ENCODE measurements at places on chromosomes 5 and 9. TPM values are rescaled to one million over a fixed set of nuclear protein-coding genes. Genes with fewer than 3 reads are reported as not detected.

- DNase-seq = no peak
- H3K27ac ChIP-seq = no peak overlapping the region
- H3K4me3 ChIP-seq = no peak overlapping the region
- H3K4me1 ChIP-seq = peaks cover 5% of the 10 kb centered on the region
- peaks cover 5% of the 10 kb centered on the region for H3K36me3 ChIP-seq
Measured at GRCh38 chr5:171861381-171861780, 75.8 kb downstream of the SMIM23 start.

DNA sequence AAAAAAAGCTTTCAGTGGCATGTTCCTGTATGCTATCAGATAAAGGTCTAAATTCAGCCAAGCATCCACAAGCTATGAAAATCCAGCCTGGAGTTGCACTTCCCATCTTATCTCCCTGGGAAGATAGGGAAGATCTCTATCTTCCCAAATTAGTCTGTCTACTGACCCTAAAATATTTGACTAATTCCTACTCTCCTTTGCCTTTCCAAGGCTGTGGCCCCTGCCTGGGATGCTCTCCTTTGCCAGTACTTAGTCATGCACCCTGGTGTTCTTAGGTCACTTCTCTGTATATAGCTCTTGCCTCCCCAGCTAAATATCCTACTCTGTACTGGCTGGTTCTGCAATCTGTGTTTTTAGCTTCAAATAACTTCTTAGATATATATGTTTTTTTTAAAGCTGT, 44.0 kb upstream of the PLPP1 start:
- H3K4me3 ChIP-seq = no peak overlapping the region
- peaks cover 40% of the 10 kb centered on the region for H3K4me1 ChIP-seq
- no peaks in the 10 kb centered on the region for H3K27me3 ChIP-seq
- peaks cover 3% of the 10 kb centered on the region for H3K36me3 ChIP-seq

- no peak overlapping the region for H3K4me3 ChIP-seq
- no peaks in the 10 kb centered on the region for H3K4me1 ChIP-seq
- H3K27ac ChIP-seq = no peak overlapping the region
- no peaks in the 10 kb centered on the region for H3K36me3 ChIP-seq
- no peaks in the 10 kb centered on the region for H3K27me3 ChIP-seq
- DNase-seq = no peak
Measured at GRCh38 chr5:145764325-145764724, 70.8 kb downstream of the PRELID2 start.

DNA sequence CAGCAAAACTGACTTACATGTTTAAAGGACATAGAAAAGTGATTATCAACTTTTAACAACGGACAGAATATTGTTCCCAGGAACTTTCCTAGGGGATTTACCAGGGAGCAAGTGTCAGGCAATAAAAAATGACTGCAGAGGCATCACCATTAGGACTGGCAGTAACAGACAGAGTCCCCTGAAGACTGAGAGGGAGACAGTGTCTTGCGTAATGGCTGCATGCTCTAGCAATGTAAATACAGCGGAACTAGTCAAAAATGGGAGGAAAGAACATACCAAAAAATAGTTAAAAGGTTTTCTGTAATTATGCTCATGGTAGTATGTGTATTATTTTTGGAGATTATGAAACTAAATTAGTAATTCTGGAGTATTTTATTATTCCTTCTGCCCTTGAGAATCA, 181.8 kb downstream of the CRB2 start:
- peaks cover 2% of the 10 kb centered on the region for H3K27me3 ChIP-seq
- no peak overlapping the region for H3K4me3 ChIP-seq
- peaks cover 2% of the 10 kb centered on the region for H3K36me3 ChIP-seq
- no peak for DNase-seq
- H3K4me1 ChIP-seq = peaks cover 7% of the 10 kb centered on the region

- H3K27me3 ChIP-seq = peaks cover 2% of the 10 kb centered on the region
- no peak overlapping the region for H3K27ac ChIP-seq
- H3K36me3 ChIP-seq = no peaks in the 10 kb centered on the region
- H3K4me1 ChIP-seq = no peaks in the 10 kb centered on the region
- no peak overlapping the region for H3K4me3 ChIP-seq
Measured at GRCh38 chr5:71899865-71900342, 180.8 kb downstream of the CARTPT start.

GRCh38 chr9:26551451-26551850, 341.2 kb downstream of the CAAP1 start:
- H3K27me3 ChIP-seq = no peaks in the 10 kb centered on the region
- H3K27ac ChIP-seq = no peak overlapping the region
- no peaks in the 10 kb centered on the region for H3K36me3 ChIP-seq
- H3K4me3 ChIP-seq = no peak overlapping the region
- H3K4me1 ChIP-seq = no peaks in the 10 kb centered on the region
- no peak for DNase-seq

DNA sequence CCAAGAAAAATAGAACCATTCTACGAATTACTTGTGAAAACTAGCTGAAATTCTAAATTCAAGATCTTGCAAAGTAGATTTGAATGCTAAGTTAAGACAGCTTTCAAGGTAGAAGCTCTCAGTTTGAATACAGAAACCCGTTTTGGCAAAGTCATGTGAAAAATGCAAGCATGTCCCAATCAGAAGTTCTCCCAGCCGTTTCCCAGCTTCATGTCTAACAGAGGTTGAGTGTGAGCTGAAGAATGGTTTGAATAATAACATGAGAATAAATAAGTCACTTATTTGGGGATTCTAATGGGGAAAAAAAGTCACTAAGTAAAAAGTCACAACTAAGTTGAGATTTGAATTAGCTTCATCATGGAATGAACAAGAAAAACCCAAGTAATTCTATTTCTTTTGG, 152.5 kb upstream of the MAP3K1 start:
- H3K4me3 ChIP-seq = no peak overlapping the region
- H3K36me3 ChIP-seq = peaks cover 2% of the 10 kb centered on the region
- no peak for DNase-seq
- H3K27ac ChIP-seq = no peak overlapping the region

DNA sequence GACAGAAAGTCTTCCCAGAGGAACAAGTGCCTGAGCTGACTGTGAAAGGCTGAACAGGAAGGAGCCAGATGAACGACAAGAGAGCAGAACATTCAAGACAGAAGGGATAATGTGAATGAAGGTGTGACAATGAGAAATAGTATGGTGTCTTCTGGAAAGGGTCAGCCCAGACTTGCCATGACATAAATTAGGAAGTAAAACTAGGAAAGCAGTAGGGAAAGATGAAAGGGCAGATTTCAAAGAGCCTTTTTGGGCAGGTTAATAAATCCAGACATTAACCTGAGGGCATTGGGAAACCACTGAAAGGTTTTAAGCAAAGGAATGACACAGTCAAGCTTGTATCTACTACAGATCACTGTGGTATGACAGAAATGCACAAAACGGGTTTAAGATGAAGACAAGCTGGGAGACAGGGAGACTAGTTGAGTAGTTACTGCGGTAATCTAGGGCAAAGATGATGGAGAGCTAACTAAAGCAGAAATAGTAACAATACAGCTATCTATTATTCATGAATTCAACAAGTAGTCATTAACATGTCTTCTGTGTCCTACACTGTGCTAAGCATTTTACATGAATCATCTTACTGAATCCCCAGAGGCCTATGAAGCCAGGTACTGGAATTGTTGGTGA, 580.9 kb upstream of the WWC1 start:
- H3K27me3 ChIP-seq = no peaks in the 10 kb centered on the region
- no peak for DNase-seq
- H3K27ac ChIP-seq = no peak overlapping the region
- no peaks in the 10 kb centered on the region for H3K4me1 ChIP-seq

GRCh38 chr5:378976-379742, 57.6 kb downstream of the AHRR start:
- peak overlapping the region; percentile 67 for H3K4me3 ChIP-seq
- H3K27me3 ChIP-seq = no peaks in the 10 kb centered on the region
- no peak for DNase-seq
- peak overlapping the region; percentile 94 for H3K27ac ChIP-seq

- no peak overlapping the region for H3K27ac ChIP-seq
- H3K27me3 ChIP-seq = no peaks in the 10 kb centered on the region
- peaks cover 27% of the 10 kb centered on the region for H3K36me3 ChIP-seq
- no peak for DNase-seq
Measured at GRCh38 chr9:77374266-77374665, 196.9 kb downstream of the VPS13A start.

DNA sequence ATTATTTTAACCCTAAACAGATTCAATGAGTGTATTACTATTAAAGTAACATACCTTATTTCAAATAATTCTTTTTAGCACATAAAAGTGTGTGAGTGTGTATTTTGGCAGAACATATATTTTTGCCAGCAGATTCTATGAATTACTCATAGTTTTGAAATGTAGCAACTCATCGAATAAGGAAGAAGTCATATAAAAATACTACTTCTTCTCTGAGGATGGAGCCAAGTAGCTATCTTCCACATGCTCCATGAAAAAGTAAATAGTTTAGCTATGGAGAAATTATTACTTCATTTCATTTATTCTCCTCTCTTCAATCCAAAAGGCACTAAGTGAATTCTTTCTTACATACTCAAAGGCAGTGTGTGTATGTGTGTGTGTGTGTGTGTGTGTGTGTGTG, 1090.4 kb upstream of the CDH6 start:
- H3K4me1 ChIP-seq = no peaks in the 10 kb centered on the region
- no peaks in the 10 kb centered on the region for H3K36me3 ChIP-seq
- no peak overlapping the region for H3K27ac ChIP-seq
- H3K27me3 ChIP-seq = no peaks in the 10 kb centered on the region

- H3K27me3 ChIP-seq = no peaks in the 10 kb centered on the region
- H3K36me3 ChIP-seq = no peaks in the 10 kb centered on the region
- no peak overlapping the region for H3K27ac ChIP-seq
- DNase-seq = no peak
- peaks cover 17% of the 10 kb centered on the region for H3K4me1 ChIP-seq
- no peak overlapping the region for H3K4me3 ChIP-seq
Measured at GRCh38 chr5:61304590-61305381, 27.3 kb upstream of the ZSWIM6 start.

DNA sequence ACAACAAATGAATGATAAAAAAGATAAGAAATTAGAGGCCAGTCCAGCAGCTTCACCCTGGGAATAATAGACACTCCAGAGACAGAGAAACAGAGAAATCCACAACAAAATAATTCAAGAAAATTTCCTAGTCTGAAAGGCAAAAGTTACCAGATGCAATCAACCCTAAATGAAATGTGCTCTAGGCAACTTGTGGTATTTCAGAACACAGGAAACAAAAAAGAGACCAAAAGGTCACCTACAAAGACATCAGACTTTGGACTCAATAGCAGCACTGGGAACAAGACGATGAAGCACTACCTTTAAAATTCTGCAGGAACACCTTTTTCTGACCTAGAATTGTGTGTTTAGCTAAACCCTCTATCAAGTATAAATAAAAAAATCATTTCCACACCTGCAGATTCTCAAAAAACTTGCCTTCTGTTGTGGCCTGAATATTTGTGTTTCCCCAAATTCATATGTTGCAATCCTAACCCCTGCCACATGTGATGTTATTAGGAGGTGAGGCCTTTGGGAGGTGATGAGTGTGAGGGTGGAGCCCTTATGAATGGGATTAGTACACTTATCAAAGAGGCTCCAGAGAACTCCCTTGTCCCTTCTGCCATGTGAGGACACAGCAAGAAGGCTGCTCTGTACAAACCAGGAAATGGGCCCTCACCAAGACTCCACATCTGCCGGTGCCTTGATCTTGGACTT, 5.9 kb upstream of the MAPK9 start:
- H3K36me3 ChIP-seq = peaks cover 6% of the 10 kb centered on the region
- DNase-seq = no peak
- H3K4me1 ChIP-seq = peaks cover 17% of the 10 kb centered on the region
- peaks cover 3% of the 10 kb centered on the region for H3K27me3 ChIP-seq
- no peak overlapping the region for H3K27ac ChIP-seq

DNA sequence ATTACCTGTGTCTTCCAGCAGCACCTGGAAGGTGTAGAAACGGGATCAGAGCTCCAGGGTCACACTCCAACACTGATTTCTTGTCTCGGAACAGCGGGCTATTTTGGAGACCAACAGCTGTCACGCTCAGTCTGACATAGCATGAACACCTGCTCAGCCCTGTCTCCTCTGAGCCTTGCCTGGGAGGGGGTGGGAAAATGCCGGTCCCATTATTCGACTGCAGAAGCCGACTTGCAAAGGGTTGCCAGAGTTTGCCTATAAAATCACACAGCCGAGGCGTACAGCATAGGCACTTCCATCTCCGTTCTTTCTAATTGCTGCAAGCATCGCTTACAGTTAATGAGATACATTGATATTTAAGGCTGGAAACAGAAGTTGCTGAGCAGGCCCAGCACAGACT, 300.8 kb upstream of the MSX2 start:
- H3K27me3 ChIP-seq = peaks cover 14% of the 10 kb centered on the region
- H3K27ac ChIP-seq = no peak overlapping the region
- peaks cover 6% of the 10 kb centered on the region for H3K4me1 ChIP-seq
- no peak overlapping the region for H3K4me3 ChIP-seq
- no peaks in the 10 kb centered on the region for H3K36me3 ChIP-seq

DNA sequence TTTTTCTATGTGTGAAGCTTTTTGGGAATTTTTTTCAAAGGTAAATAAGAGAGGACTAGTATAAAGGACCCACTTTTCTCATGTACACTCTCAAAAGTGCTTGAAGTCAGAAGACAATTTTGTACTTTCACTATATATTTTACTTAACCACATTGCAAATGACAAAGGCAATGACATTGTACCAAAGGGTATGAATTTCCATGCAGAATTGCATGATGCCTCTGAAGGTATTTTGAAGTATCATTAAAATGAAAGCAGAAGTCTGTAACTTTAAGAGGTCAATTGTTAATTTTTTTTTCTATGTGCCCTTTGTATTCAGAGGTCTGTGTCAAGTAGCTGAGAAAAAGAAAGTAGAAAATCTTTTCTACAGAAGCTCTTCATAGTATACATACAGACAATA, 84.7 kb downstream of the ST8SIA4 start:
- H3K27me3 ChIP-seq = no peaks in the 10 kb centered on the region
- peaks cover 3% of the 10 kb centered on the region for H3K4me1 ChIP-seq
- no peak overlapping the region for H3K27ac ChIP-seq
- peaks cover 28% of the 10 kb centered on the region for H3K36me3 ChIP-seq
- H3K4me3 ChIP-seq = no peak overlapping the region

DNA sequence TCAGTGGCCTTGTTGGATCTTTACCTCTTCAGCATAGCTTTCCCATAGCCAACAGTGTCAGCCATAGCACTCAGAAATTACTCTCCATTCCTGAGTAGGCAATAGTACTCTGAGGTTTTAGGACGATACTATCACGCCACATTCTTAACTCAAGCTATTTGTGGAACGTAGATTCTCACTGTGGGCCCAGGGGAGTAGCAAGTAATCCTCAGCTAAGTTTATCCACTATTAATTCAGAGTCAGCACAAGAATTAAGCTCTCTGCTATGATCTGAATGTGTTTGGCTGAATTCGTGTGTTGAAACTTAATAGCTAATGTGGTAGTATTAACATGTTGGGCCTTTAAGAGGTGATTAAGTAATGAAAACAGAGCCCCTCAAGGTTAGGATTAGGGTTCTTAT, 858.8 kb upstream of the NUDT12 start:
- H3K27ac ChIP-seq = no peak overlapping the region
- H3K4me3 ChIP-seq = no peak overlapping the region
- no peaks in the 10 kb centered on the region for H3K36me3 ChIP-seq
- H3K27me3 ChIP-seq = no peaks in the 10 kb centered on the region
- H3K4me1 ChIP-seq = no peaks in the 10 kb centered on the region
- no peak for DNase-seq

- H3K4me3 ChIP-seq = no peak overlapping the region
- H3K27me3 ChIP-seq = peaks cover 9% of the 10 kb centered on the region
- H3K36me3 ChIP-seq = no peaks in the 10 kb centered on the region
- DNase-seq = no peak
- no peak overlapping the region for H3K27ac ChIP-seq
Measured at GRCh38 chr9:34734720-34735119, 24.8 kb upstream of the CCL21 start.

APC gene
- total RNA-seq = 28.6 TPM

MAML1 gene
- total RNA-seq = 38.5 TPM

IFNB1 gene
- 0.37 TPM for total RNA-seq

N4BP3 gene
- total RNA-seq = 5.3 TPM

SOX30 gene
- total RNA-seq = not detected

ALDH7A1 gene
- 4.2 TPM for total RNA-seq

KCNN2 gene
- not detected for total RNA-seq

IL3 gene
- total RNA-seq = not detected

SPEF2 gene
- 13.7 TPM for total RNA-seq

MARVELD2 gene
- 0.42 TPM for total RNA-seq

SPATA31D4 gene
- not detected for total RNA-seq
